ENCODE measurements at places on chromosomes 13 and 19.

GRCh38 chr19:51803519-51803918 lies 8.6 kb downstream of the FPR3 start:
- no peak for DNase-seq

DNA sequence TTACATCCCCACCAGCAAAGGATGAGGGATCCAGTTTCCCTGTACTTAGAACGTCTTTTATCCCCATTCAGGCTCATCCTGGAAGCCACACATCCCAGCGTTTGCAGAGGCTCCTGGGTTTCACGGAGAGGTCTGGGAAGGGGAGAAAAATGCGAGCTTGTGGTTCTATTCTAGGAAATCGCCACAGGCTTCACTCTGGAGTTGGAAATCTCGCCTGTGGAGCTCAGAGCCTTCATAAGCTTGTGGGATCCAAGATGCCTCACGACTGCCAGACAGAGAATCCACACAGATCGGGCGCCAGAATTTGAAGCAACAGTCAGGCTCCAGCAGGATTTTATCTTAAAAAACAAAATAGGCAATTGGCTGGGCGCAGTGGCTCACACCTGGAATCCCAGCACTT lies 157.9 kb downstream of the PTPRS start:
- DNase-seq = no peak

- no peak for DNase-seq
These were observed 283.1 kb downstream of the KLF12 start for GRCh38 chr13:73851104-73851503.

DNA sequence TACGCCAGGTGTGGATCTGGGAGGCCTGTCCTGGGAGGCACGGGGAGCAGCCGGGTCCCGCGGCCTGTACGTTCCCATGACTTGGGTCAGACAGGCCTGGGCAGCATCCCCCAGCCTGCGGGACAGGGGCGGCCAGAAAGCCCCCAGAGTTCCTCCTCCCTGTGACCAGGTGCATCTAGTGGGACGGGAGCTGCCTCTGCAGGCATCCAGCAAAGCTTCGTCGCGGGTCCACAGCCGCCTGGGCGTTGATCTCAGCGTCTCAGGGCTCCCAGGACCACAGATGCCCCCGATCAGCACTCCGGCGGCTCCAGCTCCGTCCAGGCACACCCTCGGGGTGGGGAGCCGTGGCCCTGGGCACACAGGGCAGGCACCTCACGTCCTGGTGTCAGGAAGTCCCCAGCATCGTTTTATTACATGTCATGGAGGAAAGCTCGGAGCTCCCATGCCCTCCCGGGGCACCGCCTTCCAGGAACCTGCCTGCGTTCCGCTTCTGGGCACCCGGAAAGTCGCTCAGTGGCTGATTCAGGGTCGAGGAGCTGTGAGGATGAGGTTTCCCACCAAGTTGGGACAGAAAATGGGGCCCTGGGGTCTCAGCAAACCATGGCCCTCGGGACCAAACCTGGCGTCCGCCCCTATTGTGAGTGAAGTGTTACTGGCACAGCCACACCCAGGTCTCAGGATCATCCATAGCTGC lies 1.5 kb upstream of the GZMM start:
- DNase-seq = no peak

DNA sequence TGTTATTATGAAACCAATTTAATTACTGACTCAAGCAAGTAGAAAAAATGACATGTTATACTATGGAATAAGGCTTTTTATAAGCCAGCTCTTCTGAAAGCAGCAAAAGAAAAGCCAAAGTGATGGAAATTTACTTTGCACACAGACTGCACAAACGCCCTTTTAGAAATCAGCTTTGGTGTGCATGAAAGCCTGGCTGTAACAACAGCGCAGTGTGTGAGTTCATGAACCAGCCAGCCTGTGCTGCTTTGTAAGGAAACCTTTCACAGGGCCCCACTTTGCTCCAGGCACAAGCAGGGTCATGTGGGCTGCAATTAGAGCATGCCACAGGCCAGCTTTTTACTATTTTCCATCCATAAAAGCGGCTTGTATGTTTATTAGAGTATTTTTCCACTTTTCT lies 13.6 kb upstream of the IFT88 start:
- DNase-seq = no peak

GRCh38 chr13:24032252-24032651 lies 128.3 kb upstream of the SPATA13 start:
- no peak for DNase-seq

GRCh38 chr13:22696433-22696832 lies 484.3 kb upstream of the SGCG start:
- DNase-seq = no peak

DNA sequence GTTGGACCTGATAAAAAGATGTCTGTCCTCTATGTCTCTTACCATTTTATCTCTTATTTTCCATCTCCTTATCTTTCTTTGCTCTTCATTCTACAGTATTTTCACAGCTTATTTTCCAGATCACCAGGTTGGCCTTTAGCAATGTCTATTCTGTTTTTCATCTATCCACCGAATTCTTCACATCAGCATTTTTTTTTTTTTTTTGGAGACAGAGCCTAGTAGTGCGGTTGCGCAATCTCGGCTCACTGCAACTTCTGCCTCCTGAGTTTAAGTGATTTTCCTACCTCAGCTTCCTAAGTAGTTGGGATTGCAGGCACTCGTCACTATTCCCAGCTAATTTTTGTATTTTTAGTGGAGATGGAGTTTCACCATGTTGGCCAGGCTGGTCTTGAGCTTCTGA lies 49.0 kb downstream of the DNAJC15 start:
- DNase-seq = no peak
